ENCODE measurements at places on chromosomes 4 and X.

- no peak for DNase-seq
Measured at GRCh38 chr4:67201334-67201733, 344.0 kb downstream of the CENPC start.

GRCh38 chrX:83997781-83998180 is 136.8 kb downstream of the CYLC1 start:
- DNase-seq, result no peak

DNA sequence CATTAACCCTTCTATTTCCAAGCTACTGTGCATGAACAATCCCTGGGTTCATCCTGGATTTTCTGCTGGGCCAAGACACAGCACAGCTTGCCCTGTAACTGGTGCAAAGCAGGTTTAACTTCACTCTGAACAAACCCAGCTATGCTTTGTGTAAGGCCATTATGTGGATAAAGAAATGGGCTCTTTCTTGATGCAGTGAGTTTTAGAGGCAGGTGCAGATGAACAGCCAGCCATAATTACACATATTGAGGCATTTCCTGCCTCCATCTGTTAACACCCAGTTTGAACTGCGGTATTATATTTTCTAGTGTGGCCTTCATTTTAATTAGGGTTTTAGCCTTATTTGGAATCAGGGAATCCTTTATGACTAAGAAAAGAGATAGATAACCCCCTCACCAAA is 68.7 kb upstream of the ARX start:
- DNase-seq, result peak; percentile 58

DNA sequence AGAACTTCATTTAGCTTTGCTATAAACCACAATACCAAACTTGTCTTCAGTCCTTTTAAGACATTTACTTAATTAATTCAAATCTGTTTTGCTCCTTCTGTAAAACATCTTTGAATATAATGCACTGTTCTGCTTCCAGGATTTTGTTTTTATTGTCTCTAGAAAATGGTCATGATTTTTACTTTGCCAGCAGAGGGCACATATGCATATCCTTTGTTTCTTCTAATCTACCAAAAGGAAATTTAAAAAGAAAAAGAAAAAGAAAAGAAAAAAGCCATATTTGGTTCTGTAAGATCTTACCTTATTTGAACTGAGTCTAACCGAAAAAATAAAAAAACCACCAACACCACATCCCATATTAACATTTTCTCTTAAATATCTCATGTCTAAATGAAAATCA is 101.9 kb upstream of the CCSER1 start:
- DNase-seq, result no peak

DNA sequence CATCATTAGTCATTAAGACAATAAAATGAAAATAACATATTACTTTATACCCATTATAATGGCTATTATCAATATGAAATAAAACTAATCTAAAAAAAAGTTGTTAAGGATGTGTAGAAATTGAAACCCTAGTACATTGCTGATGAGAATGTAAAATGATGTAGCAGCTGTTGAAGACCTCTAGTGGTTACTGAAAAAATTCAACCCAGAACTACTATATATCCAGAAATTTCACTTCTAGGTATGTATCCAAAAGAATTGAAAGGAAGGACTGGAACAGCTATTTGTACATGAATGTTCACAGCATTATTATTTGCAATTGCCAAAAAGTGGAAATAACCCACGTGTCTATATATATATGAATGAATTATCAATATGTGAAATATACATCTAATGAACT is 180.3 kb upstream of the KLHL4 start:
- DNase-seq, result no peak

GRCh38 chr4:113540859-113541258 is 220.7 kb downstream of the CAMK2D start:
- DNase-seq, result peak; percentile 26

DNA sequence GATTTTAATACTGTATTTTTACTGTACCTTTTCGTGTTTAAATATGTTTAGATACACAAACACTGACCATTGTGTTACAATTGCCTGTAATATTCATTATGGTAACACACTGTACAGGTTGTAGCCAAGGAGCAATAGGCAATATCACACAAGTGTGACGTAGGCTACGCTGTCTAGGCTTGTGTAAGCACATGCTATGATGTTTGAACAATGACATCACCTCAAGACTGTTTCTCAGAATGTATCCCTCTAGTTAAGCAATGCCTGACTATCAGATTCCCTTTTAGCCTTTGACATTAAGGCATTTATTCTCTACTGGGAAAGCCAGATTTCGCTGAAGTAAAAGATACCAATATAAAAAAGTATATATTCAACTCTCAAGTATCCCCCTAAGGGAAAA is 66.2 kb downstream of the VCX3A start:
- DNase-seq, result no peak

- DNase-seq, result no peak
Measured at GRCh38 chrX:47863187-47863586, 26.5 kb downstream of the ZNF81 start.

GRCh38 chrX:133434197-133434820 is 19.0 kb upstream of the GPC4 start:
- DNase-seq, result no peak

DNA sequence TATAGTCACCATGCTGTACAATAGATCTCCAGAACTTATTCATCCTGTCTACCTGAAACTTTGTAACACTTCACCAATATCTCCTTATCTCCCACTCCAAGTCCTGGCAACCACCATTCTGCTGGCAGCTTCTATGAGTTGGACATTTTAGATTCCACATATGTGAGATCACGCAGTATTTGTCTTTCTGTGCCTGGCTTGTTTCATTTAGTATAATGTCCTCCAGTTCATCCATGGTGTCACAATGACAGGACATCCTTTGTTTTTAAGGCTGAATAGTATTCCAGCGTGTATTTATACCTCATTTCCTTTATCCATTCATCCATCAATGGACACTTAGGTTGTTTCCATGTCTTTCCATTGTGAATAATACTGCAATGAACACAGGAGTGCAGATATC is 198.7 kb downstream of the QDPR start:
- DNase-seq, result no peak

GRCh38 chr4:79996851-79997250 is 76.2 kb downstream of the ANTXR2 start:
- no peak for DNase-seq

GRCh38 chrX:21948897-21949578 is 8.5 kb downstream of the SMS start:
- DNase-seq, result no peak

- no peak for DNase-seq
Measured at GRCh38 chr4:59945277-59945676, 1254.8 kb upstream of the ADGRL3 start.

DNA sequence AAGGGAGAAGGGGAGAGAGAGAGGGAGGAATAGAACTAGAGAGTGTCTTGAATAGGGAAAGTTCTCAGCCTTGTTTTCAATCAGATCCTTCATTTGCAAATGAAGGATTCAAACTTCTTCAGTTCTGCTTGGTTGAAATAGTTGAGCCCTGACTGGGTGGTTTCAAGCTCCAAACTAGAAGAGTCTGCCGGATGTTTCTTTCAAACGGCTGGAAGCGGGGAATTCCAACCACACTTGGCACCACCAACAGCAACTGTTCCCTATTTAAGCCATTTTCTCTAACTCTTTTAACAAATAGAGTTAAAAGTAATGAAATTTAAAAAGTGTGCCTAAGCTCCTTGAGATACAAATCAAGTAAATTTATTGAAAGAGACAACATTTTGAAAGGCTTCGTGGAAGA is 67.5 kb upstream of the DDX60 start:
- no peak for DNase-seq

- no peak for DNase-seq
Measured at GRCh38 chr4:12897954-12898353, 586.2 kb downstream of the RAB28 start.

DNA sequence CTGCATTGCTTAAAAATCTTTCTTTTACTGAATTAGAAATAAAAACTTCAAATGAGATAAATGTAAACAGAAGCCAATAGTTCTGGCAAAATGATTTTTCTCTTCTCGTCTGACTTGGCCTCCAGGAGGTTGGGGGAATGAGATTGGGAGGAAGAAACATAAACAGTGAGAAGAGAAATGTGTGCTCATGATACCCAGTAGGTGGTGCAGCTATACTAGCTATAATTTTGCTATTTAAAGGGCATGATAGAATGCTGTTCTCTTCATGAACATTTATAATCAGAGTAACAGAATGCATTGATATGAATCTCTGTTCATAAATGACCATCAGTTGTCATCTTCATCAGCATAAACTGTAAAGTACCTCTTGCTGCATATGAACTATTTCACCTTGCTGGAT is 85.5 kb downstream of the TACR3 start:
- peak; percentile 5 for DNase-seq

GRCh38 chrX:94401426-94401825 is 727.4 kb downstream of the FAM133A start:
- no peak for DNase-seq

GRCh38 chr4:77905651-77906263 is 43.1 kb downstream of the MRPL1 start:
- no peak for DNase-seq

All from NCI-H524 (cell line).